ENCODE measurements at places on chromosomes 4 and X.

- H3K27me3 ChIP-seq: no peaks in the 10 kb centered on the region
- no peaks in the 10 kb centered on the region for H3K4me1 ChIP-seq
- no peaks in the 10 kb centered on the region for H3K36me3 ChIP-seq
- no peak overlapping the region for H3K4me3 ChIP-seq
- no peak for DNase-seq
- H3K27ac ChIP-seq: no peak overlapping the region
Measured at GRCh38 chrX:8345473-8345872, 119.2 kb upstream of the VCX3B start.

DNA sequence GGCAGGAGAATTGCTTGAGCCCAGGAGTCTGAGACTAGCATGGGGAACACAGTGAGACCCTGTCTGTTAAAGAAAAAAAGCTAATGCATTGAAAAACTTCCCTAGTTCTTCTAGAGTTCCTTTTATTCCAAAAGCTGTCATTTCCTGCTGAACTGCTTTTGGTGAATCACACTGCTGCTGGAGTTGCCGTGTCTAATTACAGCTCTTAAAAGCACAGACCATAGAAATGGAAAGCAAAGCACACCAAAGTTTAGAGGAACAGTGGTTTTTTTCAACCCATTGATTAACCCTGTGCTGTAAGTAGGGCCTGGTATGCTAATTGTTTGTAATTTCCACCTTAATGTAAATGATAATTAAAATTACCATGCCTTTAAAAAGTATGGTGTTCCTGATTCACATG is 52.4 kb downstream of the SEPTIN11 start:
- no peak for DNase-seq
- H3K27ac ChIP-seq: no peak overlapping the region
- no peaks in the 10 kb centered on the region for H3K27me3 ChIP-seq

DNA sequence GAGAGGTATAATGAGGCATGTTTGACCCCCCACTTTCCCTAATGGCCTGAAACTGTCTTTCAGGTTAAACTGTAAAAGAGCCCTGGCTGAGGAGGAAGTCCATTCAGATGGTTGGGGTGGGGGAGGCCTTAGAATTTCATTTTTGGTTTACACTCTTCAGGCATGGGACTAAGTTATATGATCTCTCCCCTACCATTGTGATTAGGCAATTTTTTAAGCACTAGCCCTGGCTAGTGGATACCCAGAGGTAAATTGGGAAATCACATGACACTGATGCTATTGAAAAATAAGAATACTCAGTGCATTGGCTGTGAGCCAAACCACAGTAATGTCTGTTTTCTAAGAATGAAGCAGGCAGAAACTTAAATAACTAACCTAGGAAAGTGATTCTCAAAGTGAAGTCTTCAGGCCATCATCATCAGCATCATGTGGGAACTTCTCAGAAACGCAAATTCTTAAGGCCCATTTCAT is 149.7 kb downstream of the RRAGB start:
- no peak overlapping the region for H3K27ac ChIP-seq
- H3K36me3 ChIP-seq: no peaks in the 10 kb centered on the region
- no peak overlapping the region for H3K4me3 ChIP-seq
- H3K4me1 ChIP-seq: peaks cover 16% of the 10 kb centered on the region

- peak overlapping the region; percentile 82 for H3K27ac ChIP-seq
- H3K4me3 ChIP-seq: peak overlapping the region; percentile 75
- peaks cover 40% of the 10 kb centered on the region for H3K4me1 ChIP-seq
- H3K36me3 ChIP-seq: peaks cover 13% of the 10 kb centered on the region
Measured at GRCh38 chrX:46573892-46574773, 568 bp downstream of the CHST7 start.

- H3K27me3 ChIP-seq: peaks cover 13% of the 10 kb centered on the region
- no peak for DNase-seq
- peaks cover 5% of the 10 kb centered on the region for H3K36me3 ChIP-seq
- no peak overlapping the region for H3K4me3 ChIP-seq
- no peaks in the 10 kb centered on the region for H3K4me1 ChIP-seq
- no peak overlapping the region for H3K27ac ChIP-seq
Measured at GRCh38 chr4:108965016-108965415, 202.2 kb upstream of the ETNPPL start.

GRCh38 chr4:42482516-42483327 is 85.4 kb downstream of the SHISA3 start:
- DNase-seq: no peak
- H3K27me3 ChIP-seq: no peaks in the 10 kb centered on the region
- H3K27ac ChIP-seq: no peak overlapping the region
- H3K36me3 ChIP-seq: peaks cover 7% of the 10 kb centered on the region
- H3K4me1 ChIP-seq: no peaks in the 10 kb centered on the region

DNA sequence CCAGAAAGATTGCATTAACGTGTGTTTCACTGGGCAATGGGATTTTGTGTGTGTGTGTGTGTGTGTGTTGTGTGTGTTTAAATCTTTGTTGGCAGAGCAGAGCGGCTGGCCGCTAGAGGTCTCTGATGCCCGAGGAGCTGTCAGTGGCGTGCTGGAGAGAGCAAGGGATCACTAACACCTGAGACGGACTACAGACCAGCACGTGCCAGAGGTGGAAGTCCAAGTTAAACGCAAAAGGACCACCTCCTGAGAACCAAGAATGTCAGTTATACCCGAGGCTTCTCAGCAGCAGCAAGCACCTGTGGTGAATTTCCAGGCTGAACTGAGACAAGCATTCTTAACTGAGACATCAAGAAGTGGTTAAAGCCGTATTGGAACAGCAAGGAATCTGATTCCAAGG is 9.0 kb upstream of the SLC25A14 start:
- H3K4me3 ChIP-seq: no peak overlapping the region
- H3K4me1 ChIP-seq: no peaks in the 10 kb centered on the region
- no peaks in the 10 kb centered on the region for H3K36me3 ChIP-seq
- DNase-seq: peak; percentile 47

GRCh38 chrX:12871257-12871656 is 4.4 kb downstream of the TLR7 start:
- peaks cover 2% of the 10 kb centered on the region for H3K4me1 ChIP-seq
- DNase-seq: no peak
- H3K4me3 ChIP-seq: no peak overlapping the region
- H3K27ac ChIP-seq: no peak overlapping the region

DNA sequence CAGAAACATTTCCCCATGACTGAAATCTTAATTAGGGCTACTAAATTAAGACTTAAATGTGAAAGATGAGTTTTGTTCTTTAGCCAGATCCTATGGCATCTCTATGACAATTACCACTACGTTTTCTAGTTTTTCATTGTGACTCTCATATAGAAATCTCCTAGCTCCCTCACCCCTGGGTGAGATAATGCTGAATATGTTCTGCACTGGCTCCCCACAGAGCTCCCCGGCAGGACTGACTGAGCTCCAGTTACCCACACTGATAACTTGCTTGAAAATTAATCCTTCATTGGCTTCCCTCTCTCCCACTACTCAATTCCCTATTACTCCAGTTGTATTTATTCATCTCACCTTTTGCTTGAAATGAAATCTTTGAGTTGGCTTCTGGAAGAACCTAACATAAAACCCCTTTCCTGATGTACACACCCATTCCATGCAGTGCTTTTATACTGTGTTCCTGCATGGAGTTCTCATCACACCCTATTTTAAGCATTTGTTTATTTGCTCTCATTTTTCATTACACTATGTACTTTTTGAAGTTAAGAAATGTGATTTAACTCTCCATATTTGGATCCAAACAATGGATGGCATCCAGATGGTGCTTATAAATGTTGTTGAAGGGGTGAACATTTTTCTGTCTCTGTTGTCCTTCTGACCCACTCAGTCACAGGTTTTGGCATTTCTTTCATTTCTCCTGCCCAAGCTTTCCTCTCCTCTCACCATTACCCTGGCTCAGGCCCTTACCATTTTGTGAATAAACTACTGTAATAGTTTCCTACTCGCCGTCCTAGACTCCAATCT is 623.4 kb downstream of the SPRY1 start:
- no peak for DNase-seq
- peaks cover 22% of the 10 kb centered on the region for H3K4me1 ChIP-seq
- no peak overlapping the region for H3K4me3 ChIP-seq

GRCh38 chr4:146121757-146122156 is 53.8 kb upstream of the LSM6 start:
- no peak for DNase-seq
- no peak overlapping the region for H3K4me3 ChIP-seq
- no peak overlapping the region for H3K27ac ChIP-seq
- peaks cover 1% of the 10 kb centered on the region for H3K36me3 ChIP-seq
- H3K27me3 ChIP-seq: peaks cover 6% of the 10 kb centered on the region

- DNase-seq: peak; percentile 63
- H3K36me3 ChIP-seq: no peaks in the 10 kb centered on the region
- no peak overlapping the region for H3K27ac ChIP-seq
- H3K4me1 ChIP-seq: no peaks in the 10 kb centered on the region
- H3K27me3 ChIP-seq: no peaks in the 10 kb centered on the region
Measured at GRCh38 chrX:153554519-153555167, 37.2 kb downstream of the ATP2B3 start.

DNA sequence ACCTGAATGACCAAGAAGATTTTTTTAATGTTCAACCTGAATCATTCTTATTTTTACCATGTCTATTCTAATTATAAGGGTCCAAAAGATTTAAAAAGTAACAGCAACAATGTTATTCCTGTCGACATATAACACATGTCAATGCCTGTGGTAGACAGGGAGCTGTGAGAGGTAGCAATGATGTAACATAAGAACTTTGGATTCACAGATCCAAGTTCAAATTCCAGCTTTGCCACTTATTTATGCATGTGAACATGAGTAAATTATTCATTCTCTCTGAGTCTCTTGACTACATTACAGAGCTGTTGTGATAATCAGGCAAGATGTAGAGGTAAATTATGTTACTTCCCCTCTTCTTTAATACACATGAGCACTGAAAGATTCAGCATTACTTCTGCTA is 54.5 kb downstream of the KLHL8 start:
- H3K27ac ChIP-seq: no peak overlapping the region
- no peaks in the 10 kb centered on the region for H3K27me3 ChIP-seq
- H3K36me3 ChIP-seq: peaks cover 7% of the 10 kb centered on the region
- no peaks in the 10 kb centered on the region for H3K4me1 ChIP-seq
- no peak for DNase-seq
- no peak overlapping the region for H3K4me3 ChIP-seq

DNA sequence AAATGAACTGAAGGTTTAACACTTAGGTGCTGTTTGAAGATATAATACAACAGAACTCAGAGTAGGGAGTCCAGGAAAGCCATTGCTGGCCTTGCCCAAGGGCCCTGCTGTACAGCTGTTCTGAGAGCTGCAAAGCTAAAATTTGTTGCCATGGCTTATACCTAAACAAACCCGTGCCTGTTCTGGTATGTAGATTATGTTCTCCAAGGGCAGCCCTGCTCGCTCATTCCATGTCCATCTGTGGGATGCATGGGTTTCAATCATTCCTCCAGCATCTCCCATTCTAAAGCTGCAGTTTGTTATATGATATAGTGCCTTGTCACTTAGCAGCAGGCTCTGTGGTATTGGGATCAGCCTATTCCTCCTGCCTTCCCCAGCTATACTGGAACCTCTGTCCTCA is 80.8 kb upstream of the BMPR1B start:
- H3K4me1 ChIP-seq: no peaks in the 10 kb centered on the region
- no peak for DNase-seq
- H3K36me3 ChIP-seq: no peaks in the 10 kb centered on the region
- peaks cover 8% of the 10 kb centered on the region for H3K27me3 ChIP-seq
- no peak overlapping the region for H3K4me3 ChIP-seq

DNA sequence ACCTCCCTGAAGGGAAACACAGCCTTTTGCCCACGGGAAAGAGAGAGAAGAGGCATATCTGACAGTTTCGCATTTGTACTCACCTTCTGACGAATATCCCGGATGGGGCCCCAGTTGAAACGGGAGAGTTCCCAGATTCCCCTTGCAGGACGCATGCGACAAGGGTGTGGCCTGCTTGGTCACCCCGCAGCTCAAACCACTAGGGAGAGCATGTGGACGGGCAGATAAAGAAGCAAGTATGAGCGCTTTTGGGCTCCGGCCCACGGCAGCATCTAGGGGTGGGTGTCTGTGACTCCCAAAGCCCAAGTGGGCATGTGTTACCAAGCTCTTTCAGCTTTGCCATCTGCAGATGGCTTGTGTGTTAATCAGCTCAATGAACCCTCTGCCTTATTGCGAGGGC is 70.1 kb upstream of the MED14 start:
- no peak for DNase-seq
- H3K27ac ChIP-seq: no peak overlapping the region
- no peaks in the 10 kb centered on the region for H3K27me3 ChIP-seq
- H3K4me1 ChIP-seq: no peaks in the 10 kb centered on the region

- peaks cover 13% of the 10 kb centered on the region for H3K4me1 ChIP-seq
- H3K4me3 ChIP-seq: peak overlapping the region; percentile 67
- H3K27me3 ChIP-seq: peaks cover 17% of the 10 kb centered on the region
- peak; percentile 62 for DNase-seq
- H3K36me3 ChIP-seq: no peaks in the 10 kb centered on the region
- H3K27ac ChIP-seq: no peak overlapping the region
Measured at GRCh38 chr4:183722731-183723560, 63.9 kb downstream of the TRAPPC11 start.

DNA sequence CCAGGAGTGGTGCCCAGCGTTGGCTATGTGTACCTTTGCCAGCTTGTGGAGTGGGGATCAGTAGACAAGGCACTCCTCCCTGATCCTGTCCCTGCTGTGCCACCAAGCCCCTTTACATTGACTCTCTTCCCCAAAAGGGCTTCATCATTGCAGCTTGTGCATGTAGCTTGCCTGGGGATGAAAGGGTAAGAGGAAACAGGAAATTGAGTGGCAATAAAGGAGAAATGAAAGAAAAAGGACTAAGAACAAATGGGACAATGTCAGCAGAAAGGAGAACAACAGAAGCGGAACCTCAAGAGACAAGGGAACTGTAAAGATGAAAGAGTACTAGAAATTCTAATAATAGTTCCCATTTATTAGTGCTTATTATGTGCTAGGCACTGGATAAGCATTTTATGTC is 8.7 kb upstream of the IL13RA1 start:
- no peaks in the 10 kb centered on the region for H3K36me3 ChIP-seq
- no peak overlapping the region for H3K4me3 ChIP-seq
- no peak overlapping the region for H3K27ac ChIP-seq
- H3K27me3 ChIP-seq: peaks cover 3% of the 10 kb centered on the region
- DNase-seq: no peak
- no peaks in the 10 kb centered on the region for H3K4me1 ChIP-seq

DNA sequence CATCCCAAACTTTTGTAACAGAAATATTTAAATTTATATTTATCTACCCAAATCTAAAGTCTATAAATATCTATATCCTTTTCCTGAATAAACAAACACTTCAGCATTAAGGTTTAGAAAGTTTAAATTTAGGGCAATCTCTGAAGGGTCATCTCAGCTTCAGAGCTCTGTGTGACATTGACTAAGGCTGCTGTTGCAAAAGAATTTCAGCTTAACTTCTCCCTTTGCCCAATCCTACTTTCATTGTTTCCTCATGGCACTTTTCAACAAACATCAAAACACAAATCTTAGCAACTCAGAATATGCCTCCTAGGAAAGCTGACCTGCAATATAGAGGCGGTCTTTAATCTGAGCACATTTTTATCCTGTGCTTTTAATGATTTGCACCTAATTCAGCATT is 79.7 kb upstream of the BANK1 start:
- DNase-seq: no peak
- H3K27me3 ChIP-seq: no peaks in the 10 kb centered on the region
- H3K4me3 ChIP-seq: no peak overlapping the region
- no peak overlapping the region for H3K27ac ChIP-seq
